ENCODE measurements at places on chromosomes 3 and 15.

- no peak for DNase-seq
Observed at GRCh38 chr3:126858887-126859286, 124.0 kb upstream of the PLXNA1 start.

DNA sequence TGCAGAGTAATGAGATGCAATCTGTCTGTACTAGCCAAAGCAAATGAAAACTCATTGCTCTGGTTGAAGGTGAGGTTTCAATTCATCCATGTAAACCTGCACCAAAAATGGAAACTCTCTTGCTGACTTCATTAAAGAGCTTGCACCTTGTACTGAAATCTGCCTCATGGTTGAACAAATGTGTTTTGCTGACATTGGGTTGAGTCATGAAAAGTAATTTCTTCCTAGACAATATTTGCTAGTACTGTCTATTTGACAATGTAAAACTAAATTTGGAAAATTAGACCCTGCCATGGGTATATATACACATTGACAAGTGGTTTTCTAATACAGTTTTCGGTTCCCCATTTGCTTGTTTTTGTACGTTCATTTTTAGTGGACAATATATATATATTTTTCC is 33.3 kb downstream of the RYR3 start:
- DNase-seq: no peak

- no peak for DNase-seq
Observed at GRCh38 chr3:133758964-133759739, 13.0 kb downstream of the TF start.

- no peak for DNase-seq
Observed at GRCh38 chr3:56042326-56042951, 425.8 kb downstream of the ERC2 start.

- DNase-seq: no peak
Observed at GRCh38 chr15:91429973-91430372, 329.9 kb downstream of the SV2B start.

- no peak for DNase-seq
Observed at GRCh38 chr3:122668930-122669730, 11.5 kb upstream of the PARP14 start.

GRCh38 chr15:35530698-35531097 is 15.3 kb downstream of the DPH6 start:
- DNase-seq: no peak

DNA sequence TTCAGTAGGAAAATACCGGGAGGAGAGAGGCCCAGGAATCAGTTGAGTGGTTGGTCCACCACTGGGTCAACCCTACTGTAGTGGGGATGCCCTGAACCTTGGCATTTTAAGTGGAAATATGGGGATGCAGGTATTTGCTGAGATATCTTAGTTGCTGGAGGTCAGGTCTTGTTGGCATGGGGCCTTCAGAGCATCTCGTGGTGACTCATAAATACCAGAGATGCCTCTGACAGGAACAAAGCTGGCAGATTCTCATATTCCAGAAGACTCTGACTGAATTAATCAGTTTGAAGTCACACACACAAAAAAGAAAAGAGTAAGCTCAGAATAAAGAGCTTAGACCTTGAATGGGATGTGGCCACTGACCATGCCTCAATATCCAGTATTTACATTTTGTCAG is 91.6 kb downstream of the CACNA2D3 start:
- no peak for DNase-seq

- DNase-seq: no peak
Observed at GRCh38 chr3:171803044-171803443, 7.2 kb downstream of the PLD1 start.

- DNase-seq: no peak
Observed at GRCh38 chr3:169618894-169619792, 44.4 kb downstream of the MECOM start.

- DNase-seq: no peak
Observed at GRCh38 chr3:106139826-106140225, 271.0 kb upstream of the CBLB start.

DNA sequence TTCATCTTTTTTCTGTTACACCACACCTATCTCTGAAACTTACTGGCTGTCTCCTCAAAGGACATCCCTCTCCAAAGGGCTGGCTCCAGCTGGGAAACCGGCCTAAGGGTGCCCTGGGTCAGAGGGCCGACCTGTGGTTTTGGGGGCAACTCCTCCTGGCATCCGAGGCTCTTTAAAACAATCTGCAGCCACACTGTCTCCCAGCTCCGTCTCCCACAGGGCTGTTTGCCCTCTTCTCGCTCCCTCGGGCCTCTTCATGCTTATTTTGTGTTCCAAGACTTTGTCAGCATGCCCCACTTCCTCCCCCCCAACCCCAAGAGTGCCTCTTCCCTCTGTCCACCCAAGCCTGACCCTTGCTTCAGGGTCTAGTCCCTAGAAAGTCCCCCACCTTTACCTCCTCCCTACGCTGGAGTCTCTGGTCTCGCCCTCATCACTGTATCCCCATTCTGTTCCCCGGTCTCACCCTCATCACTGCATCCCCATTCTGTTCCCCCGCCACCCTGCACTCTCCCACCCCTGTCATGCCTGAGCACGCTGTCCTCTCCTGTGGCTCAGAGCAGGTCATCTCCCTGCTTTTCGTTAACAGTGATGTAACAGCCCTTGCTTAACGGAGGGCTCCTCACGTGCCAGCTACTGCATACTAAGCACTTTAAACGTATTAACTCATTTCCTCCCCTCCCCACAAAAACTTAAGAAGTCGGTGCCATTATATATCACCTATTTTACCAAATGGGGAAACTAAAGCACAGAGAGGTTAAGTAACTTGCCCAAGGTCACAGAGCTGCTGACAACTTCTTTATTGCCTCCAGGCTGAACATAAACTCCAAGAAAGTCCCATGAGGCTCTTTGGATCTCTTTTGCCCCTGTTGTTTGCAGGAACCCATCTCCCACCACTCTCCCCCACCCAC is 1.1 kb upstream of the CSK start:
- DNase-seq: peak; percentile 73

GRCh38 chr3:58559586-58559985 is 17.6 kb downstream of the FAM107A start:
- DNase-seq: no peak

DNA sequence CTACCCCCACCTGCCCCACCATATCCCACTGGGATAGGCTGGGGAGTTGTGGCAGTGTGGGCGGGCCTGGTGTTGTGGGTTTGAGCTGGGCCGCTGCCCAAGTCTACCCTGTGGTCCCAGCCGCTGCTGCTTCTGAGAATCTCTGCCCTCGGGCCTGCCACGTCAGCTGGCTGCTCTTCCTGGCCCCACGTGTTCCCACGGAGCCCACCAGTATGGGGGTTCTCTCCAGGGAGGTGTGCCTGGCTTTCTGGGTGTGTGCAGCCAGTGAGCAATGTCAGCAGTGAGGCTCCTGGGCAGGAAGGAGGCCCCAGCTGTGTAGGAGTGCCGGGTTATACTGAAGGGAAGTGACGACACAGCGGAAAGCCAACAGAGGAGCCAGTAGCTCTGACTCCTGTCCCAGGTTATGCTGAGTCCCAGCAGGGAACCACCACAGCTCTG is 10.5 kb downstream of the GNAI2 start:
- DNase-seq: peak; percentile 86

- peak; percentile 75 for DNase-seq
Observed at GRCh38 chr3:196207833-196208607, 3.2 kb downstream of the ZDHHC19 start.

DNA sequence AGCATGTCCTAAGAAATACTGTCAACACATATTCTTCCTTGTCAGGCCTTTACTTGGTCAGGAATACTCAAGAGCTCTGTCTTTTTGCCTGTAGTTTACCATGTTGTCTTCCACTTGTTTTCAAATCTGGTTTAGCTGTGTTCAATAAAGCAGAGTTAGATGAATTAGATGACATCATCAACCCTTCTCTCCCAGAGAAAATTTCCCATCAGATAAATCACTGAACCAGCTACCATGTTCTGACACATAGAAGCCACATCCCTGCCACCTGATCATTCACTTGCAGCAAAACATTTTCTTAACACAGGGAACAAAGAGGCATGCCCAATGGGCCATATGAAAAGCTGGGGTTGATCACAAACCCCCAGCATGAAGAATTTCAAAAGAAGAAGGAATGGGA is 42.1 kb downstream of the TERC start:
- DNase-seq: no peak

DNA sequence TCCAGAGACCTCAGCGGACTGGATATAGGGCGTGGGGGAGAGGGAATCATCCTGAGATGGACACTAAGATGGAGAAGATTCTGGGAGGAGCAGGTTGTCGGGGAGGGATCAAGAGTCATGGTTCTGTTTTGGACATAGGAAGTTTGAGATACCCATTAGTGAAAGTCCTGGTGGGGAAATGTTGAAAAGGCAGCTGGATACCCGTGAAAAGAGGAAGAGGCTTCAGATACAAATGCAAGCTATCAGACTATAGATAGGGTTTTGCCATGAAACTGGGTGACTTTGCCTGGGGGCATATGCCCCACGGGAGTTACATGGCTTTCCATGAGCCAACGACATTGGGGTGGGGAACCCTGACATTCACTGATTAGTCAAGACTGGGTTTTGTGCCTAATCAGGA is 1.1 kb upstream of the GPR62 start:
- no peak for DNase-seq

All from CD4-positive, alpha-beta T cell treated with Interleukin-10 for 1 hour (primary cell).